NCI-H524 treated with DMSO at 0.1 percent for 48 hours (cell line): ENCODE measurements at places on chromosomes 2 and 18.

DNA sequence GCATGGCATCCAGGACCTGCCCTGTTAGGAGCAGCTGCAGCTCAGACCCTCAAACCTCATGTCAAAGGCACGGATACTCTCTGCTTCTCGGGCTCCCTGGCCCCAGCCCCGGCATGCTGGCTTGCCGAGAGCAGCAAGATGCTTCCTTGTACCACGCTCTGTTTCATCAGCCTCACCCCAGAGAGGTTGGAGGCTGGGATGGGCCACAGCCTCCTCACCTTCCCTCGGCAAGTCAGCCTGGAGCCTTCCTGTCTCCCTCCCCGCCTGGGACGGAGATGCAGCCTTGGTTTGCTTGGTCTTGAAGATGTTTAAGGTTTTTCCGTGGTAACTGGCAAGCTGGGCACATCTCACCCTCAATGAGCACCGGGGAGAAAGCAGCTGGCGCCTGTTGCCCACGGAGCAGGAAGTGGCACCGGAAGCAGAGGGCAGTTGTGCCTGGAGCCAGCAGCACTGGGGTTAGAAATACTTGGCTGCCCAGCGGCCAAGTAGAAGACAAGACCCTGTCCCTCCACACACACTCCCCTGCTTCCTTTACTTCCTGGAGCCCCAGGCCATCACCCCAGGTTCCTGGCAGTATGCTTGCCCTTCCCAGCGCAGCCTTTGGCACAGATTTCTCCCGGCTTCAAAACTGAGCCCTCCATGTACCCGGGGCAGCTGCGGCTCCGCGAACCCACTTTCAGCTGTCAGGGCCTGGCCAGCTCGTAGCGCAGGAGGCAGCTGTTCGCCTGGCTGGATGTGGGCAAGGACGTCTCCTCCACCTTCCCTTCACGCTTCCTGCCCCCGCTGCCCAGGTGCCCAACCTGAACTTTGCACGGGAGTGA lies 17.4 kb downstream of the FBLN7 start:
- no peak for DNase-seq

DNA sequence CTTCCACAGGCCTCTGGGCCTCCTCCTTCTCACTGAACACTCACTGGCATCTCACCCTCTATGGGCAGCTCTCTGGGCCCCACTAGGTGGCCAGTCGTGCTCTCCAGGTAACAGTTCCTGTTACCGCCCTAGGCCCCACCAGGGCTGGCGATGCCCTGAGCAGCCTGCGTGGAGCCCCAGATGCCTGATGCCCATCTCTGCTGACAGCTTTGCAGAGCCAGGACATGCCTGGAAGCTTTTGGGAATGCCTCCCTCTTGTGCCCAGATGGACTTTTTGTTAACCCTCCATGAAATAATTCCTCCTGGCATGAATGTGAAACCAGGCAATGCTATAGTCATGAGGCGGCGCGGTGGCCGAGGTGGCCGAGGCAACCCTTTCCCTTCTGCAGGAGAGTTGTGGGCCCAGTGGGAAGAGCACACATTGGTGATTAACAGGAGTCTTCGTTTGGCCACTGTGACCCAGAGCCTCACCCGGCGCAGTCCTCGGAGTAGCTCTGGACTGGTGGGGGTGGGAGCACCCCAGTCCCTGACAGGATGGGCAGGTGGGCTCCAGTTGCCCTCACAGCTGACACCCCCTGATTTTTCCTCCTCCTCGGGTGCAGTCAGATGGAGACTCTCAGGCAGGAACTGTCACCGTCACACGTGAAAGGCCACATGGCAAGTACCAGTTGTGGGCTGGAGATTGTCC lies 80.0 kb downstream of the SH3BP4 start:
- no peak for DNase-seq

- no peak for DNase-seq
Measured at GRCh38 chr2:150110548-150110947, 376.9 kb downstream of the RND3 start.

DNA sequence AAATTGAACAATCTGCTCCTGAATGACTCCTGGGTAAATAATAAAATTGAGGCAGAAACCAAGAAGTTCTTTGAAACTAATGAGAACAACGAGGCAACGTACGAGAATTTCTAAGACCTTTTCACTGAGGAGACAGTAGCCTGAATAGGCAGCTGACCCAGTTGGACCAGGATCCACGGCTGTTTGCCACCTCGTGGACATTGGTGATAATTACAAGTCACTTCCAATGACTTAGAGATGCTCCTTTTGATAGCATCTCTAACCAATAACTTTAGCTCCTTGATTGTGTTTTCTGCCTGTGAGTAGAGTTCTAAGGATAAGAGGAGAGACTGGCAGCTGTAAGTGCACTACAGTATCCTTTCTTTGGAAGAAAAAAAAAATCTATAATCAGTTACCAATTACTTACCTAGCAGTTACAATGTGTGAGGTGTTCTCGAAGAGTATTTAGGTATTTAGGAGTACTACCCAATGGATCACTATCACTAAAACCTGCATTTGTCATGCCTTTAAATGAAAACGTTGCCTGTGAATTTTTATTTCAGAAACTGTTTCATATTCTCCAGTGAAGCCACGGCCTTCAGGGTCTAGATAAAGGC lies 31.3 kb upstream of the CNTNAP5 start:
- DNase-seq, result no peak

- no peak for DNase-seq
Measured at GRCh38 chr2:140526575-140526974, 1604.2 kb downstream of the LRP1B start.

- DNase-seq, result no peak
Measured at GRCh38 chr2:177430411-177430810, 37.8 kb downstream of the AGPS start.

- no peak for DNase-seq
Measured at GRCh38 chr2:240211598-240212424, 71.4 kb upstream of the OTOS start.

- no peak for DNase-seq
Measured at GRCh38 chr2:225064928-225065327, 22.7 kb upstream of the DOCK10 start.

DNA sequence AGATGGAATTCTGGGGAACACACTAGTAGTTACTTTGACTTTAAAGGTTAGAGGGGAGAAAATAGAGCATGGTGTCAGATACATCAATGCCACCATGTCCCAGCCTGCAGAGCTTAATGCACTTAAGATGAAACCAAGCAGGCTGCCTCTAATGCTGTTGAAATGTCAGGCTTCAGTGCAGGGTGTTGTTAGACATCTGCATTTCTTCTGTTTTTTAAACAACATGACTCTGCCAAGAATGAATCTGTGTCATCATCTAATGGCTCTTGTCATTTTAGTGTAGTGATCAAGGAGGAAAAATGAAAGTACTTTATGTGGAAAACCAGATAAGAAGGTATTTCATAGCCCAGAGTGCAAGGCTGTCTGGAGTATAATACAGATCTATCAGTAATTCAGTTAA lies 29.9 kb downstream of the LYPD1 start:
- DNase-seq, result no peak

GRCh38 chr2:127143841-127144782 lies 37.2 kb upstream of the BIN1 start:
- no peak for DNase-seq

DNA sequence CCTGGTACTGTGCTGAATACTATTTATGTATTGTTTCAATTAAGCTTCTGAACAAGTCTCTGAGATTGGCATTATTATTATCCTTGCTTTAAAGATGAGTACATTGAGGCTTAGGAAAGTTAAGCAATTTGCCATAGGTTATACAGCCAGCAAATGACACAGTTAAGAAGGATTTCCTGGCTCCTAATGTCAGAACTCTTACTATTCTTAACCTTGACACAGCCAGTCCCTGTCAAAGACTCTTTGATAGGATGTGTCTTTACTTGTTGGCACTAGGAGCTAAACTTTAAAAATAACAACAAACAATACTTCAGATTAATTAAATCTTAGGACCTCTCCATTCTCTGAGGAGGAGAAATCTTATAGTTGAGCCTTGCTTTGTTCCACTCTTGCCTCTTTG lies 70.6 kb downstream of the UBR3 start:
- no peak for DNase-seq

- no peak for DNase-seq
Measured at GRCh38 chr2:133942398-133942797, 311.5 kb upstream of the MGAT5 start.

DNA sequence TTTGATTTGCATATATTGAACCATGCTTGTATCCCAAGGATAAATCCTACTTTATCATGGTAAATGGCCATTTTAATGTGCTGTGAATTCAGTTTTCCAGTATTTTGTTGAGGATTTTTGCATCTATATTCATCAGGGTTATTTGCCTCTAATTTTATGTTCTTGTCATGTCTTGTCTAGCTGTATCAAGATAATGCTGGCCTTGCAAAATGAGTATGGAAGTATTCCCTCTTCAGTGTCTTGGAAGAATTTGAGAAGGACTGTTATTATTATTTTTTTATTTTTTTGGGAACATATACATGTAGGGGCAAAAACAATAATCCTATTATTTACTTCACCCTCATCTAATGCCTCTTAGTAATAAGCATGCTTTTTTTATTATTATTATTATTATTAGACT lies 398.0 kb upstream of the KCNH7 start:
- DNase-seq, result no peak

DNA sequence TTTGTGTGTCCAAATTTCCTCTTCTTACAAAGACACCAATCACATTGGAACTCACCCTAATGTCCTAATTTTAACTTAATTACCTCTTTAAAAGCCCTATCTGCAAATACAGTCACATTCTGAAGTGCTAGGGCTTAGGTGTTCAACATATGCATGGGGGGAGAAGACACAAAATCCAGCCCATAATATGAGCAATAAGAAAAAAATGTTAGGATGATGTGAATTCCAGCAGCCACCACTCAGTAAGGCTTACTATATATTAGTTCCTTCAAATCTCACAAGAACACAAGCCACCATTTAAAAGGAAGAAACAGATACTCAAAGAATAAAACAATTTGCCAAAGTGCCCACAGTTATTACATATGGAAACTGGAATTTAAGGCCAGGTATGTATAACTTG lies 285.7 kb downstream of the EPHA4 start:
- DNase-seq, result no peak

DNA sequence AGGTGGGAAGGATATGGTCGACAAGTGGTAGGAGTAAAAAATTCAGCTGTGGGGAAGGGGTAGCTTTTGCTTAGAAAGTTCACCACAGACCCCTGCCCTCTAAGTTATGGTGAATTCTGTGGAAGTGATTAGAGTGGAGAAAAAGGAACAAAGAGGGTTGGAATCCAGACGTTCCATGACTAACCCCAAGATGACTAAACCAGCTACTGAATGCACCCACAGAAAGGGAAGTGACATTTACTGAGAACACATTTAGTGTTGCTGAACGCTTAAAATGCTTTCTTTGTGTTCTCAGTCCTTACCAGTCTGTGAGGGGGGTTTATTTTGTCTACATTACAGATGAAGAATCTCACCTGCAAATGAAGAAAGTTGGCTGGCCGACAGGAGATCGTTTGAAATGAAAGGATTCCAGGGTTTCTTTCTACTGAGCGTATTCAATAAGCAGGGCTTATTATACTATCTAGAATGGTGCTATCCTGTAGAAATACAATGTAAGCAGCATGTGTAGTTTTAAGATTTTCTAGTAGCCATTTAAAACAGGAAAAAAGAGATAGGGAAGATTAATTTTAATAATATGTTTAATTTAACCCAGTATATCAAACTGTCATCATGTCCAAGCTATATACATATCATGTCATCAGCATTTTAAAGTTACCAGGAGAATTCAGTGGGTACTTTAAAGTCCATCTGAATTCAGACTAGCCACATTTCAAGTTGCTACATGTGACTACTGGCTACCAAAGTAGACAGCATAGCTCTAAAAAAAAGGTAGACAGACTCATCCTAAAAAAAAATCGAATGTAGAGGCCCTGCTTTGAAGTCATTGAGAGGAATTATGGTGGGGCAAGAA lies 60.1 kb downstream of the LIMS1 start:
- DNase-seq, result no peak

- DNase-seq, result no peak
Measured at GRCh38 chr2:177221970-177222369, 9.4 kb downstream of the HNRNPA3 start.

DNA sequence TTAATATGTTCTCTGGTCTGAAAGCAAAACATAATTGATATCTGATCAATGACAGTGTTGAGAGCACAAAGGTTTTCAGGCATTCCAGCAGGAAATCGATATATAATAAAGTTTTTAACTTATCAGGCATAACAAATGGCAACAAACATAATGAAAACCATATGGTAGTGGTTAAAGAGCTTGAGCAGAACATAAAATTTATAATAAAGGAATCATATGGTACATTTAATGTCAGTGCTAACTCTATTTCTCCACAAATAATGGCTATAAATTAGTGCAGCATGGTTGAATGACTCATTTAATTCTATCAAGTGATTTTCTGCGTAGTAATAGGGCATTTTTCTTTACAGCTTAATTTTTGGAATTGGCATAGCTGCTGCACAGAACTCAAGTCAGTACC lies 306.2 kb downstream of the FSIP2 start:
- no peak for DNase-seq

- DNase-seq, result no peak
Measured at GRCh38 chr2:136319237-136319636, 201.3 kb upstream of the CXCR4 start.

- DNase-seq, result no peak
Measured at GRCh38 chr18:35189510-35189909, 51.3 kb upstream of the ZNF397 start.

DNA sequence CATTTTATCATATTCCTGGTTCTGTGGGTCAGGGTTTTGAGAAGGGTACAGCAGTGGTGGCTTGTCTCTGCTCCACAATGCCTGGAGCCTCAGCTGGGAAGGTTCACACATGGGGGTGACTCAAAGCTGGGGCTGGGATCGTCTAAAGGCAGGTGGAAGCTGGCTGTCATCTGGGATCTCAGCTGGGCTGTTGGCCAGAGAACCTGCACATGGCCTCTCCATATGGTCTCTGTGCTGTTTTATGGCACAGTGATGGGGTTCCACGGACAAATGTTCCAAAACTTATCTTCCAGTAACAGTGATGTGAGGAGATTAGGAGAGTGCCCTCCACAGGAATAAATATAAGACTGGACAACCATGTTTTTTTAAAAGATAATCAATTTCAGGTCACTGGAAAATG lies 191.4 kb downstream of the SS18 start:
- no peak for DNase-seq

- DNase-seq, result no peak
Measured at GRCh38 chr2:233051241-233052149, 8.6 kb upstream of the INPP5D start.

DNA sequence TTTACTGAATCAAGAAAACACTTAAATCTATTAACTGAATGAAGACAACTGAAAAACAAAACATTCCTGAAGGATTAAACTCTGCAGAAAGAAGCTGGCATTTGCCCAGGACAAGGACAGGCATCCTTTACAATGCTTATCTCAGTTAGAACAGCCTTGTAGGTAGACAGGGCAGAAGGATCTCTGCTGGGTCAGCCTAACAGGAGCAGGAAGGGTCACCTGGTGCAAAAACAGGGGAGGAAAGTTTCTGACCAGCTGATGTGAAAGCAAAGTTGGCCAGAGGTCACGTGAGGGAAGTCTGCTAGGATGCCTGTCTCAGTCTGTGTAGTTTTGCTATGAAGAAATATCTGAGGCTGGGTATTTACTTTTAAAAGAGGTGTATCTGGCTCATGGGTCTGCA lies 348.6 kb downstream of the ANAPC1 start:
- no peak for DNase-seq

GRCh38 chr2:201362396-201362795 lies 5.3 kb upstream of the FLACC1 start:
- no peak for DNase-seq
